ENCODE measurements at places on chromosomes 6 and 20.
A peak's percentile ranks its signal among the peaks of the same experiment; 100 is the strongest.

DNA sequence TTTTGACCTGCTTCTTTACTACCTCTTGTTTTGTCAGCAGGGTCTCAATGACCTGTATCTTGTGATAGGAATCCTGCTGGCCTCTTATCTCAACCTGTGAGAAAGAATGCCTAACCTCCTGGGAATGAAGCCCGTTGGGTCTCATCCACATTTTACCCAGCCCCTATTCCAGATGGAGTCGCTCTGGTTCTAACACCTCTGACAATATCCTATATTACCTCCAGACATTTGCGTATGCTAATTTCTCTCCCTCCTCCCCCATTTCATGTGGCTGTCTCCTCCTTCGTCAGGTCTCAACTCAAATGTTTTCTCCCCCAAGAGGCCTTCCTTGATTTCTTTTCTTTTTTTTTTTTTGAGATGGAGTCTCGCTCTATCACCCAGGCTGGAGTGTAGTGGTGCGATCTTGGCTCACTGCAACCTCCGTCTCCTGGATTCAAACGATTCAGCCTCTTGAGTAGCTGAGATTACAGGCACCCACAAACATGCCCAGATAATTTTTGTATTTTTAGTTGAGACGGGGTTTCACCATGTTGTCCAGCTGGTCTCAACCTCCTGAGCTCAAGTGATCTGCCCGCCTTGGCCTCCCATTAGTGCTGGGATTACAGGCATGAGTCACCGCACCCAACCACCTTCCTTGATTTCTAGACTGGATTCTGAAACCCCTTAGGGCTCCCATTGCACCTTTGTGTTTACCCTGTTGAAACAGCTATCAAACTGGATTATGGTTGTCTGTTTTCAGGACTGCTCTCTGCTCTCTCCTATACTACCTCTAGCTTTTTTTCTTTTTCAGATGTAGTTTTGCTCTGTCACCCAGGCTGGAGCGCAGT is 49.5 kb upstream of the B4GALT5 start:
- DNase-seq, result no peak

DNA sequence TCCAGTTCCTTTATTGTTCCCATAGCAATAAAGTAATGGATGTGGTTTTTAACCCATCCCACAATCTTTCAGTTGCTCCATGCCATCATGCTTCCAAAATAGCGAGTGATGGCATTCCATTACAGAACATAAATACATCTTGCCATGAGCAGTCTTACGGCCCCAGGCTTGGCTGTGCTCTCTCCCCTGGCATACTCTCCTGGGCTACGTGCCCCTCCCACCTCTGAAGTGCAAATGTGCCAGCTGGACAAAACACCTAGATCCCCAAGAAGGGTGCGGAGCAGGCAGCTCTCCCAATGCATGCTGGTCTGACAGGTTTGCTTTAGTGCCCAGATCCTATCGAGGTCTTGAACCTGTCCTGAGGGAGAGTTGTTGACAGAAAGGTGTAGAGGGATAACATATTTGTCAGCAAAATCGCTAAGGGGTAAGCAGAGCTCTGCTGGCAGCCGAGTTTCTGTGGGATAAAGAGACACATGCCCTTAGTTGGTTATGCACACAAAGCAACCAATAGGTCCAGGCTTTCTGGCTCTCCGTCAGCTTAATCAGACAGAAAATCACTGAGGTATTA is 43.9 kb upstream of the PAX1 start:
- DNase-seq, result no peak

GRCh38 chr6:105024803-105025202 is 67.9 kb downstream of the LIN28B start:
- DNase-seq, result no peak

GRCh38 chr20:34943808-34944567 is 11.6 kb downstream of the GSS start:
- no peak for DNase-seq

GRCh38 chr6:14598017-14598864 is 480.7 kb downstream of the CD83 start:
- no peak for DNase-seq

DNA sequence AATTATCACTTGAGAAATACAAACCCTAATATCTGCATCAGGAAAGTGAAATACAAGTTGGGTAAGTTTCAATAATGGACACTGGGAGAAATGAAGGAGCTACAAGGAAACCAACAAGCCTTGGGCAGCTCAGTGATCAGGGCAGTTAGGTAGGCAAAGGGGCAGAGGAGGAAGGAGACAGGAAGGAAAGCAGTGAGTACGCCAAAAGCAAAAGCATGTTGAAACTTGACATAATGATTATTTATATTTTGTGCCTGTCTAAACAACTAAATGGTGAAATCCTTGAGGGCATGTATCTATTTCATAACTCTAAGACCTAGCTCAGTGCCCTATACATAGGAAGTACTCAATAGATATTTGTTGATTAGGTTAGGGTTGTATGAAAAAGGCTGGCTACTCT is 23.3 kb downstream of the PXT1 start:
- DNase-seq, result no peak

GRCh38 chr6:38610050-38610625 is 29.6 kb downstream of the BTBD9 start:
- no peak for DNase-seq

DNA sequence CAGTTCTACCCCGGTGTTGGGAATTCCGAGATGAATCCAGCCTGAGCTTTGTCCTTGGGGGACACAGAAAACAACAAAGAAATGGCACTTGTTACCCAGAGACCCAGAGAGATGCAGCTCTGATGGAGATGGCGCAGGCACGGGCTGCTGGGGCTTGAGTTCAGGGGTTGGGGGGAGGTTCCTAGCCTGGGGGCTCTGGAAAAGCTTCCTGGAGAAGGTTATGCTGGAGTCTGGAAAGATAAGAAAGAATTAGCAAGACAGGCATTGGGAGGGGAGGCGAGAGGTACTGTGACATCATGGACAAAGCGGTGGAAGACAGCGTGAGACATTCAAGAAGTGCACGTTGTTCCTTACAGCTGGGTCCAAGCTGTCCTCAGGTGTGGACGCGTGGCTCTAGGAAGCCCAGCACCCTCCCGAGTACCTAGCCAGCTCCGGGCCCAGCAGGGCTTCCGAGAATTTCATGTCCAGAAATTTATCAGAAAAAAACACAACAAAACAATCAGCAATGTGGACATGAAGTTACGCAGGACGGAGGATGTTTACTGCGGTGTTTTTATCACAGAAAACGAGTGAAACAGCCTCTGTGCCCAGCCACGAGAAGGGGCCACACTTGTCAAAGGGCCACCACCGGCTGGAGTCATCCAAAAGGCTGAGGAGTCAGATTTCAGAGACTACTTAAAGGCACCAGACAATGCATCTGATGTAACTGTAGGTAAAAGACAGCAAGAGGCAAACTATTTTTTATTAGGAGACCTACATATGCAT is 39.5 kb downstream of the C20orf203 start:
- DNase-seq, result no peak

GRCh38 chr6:16747232-16748024 is 13.8 kb downstream of the ATXN1 start:
- no peak for DNase-seq

- no peak for DNase-seq
These were observed 1.5 kb downstream of the RIOK1 start for GRCh38 chr6:7391151-7391550.

- DNase-seq, result no peak
These were observed 363.7 kb downstream of the CDH4 start for GRCh38 chr20:61615806-61616205.

DNA sequence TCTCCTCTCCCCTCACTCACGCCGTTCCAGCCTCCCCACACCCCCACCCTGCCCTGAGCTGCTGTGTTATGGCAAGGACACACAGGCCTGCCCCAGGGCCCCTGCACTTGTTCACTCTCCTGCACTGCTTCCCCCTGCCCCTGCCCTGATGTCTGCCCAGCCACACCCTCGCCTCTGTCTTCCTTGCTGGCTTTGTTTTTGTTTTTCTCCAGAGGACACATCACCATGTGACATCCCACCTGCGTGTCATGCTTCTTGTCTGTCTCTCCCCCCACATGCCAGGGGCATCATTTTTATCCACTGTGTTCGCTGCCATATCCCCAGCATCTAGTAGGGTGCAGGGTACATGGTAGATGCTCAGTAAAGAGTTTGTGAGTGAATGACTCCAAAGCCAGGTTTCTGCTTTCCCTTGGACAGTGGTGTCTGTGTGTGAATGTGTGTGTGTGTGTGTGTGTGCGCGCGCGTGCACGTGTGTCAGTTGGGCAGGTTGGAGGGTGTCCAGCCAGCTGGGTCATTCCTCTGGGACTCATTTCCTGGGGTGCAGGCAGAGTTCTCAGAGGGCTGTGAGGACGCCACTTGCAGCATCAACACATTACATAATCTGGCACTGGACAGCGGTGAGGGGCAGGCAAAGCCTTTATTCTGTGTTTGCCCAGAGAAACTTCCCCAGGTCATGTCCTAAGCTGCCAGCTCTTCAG is 60.6 kb downstream of the STK35 start:
- no peak for DNase-seq

DNA sequence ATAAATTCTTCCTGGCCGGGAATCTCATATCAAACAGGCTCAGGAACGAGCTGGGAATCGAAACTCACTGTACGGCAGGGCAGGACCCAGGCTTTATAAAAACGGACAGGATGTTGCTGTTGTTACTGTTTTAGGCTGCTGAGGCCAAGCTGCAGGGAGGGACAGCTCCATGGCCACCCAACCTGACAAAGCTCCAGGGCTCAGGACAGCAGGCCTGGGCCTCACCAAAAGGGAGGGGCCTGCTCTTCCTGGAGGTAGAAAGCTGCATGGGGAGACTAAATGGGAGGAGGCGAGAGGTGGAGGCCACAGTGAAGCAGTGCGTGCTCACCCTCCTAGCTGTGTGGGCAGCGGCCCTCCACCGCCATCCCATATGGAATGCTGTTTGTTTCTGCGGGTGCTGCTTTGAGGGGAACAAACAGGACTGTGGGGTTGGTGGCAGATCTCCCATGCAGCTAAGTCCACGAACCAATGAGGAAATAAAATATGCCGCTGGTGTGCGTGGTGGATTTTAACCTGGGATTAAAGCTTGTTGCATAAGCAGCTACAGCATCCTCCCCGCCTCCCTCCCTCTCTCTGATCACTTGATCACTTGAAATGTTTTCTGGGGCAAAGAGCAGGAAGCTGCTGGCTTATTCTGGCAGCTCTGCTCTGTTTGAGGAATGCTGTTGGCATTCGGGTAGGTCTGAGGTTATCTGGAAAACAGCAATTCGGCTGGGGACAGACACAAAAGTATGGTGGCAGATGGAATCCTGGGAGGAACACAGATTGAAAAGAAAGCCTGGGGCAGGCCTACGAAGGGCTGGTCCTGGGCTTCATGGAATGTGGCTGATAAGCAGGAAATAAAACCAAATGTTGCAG is 2.4 kb upstream of the ZMYND8 start:
- no peak for DNase-seq

DNA sequence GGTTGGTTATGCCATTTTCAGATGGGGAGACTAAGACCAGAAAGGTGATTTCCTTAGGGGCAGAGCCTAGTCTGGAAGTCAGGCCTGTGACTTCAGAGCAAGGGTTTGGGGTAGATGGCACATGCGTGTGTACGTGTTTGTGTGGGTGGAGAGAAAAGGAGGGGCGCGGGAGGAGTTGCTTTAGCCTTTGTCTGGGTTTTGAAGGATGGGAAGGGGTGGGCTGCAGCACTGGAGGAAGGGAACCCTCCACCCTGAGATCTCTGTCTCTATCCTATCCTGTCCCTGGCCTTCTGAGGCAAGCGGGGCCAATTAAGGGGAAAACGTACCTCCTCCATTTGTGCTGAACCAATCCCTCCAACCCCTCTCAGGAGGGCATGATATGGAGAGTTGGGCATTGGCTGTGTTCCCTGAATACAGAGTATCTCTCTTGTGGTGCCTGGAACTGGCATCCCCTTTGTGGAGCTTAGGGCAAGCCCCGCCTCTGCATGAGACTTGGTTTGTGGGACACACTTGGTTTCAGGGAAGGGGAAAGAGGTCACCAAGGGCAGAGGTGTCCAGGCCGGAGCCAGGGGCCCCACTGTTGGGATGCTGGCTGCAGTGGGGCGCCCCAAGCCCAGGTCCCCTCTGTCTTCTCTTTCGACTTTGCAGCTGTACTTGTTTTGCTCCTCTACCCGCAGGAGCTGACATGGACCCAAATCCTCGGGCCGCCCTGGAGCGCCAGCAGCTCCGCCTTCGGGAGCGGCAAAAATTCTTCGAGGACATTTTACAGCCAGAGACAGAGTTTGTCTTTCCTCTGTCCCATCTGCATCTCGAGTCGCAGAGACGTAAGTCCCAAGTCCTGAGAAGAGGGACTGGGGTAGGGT is at the start of gene DBNDD2:
TSS of gene DBNDD2 (plus strand) at position 507 of the 863 bp plus-strand sequence. CDS start at position 686, 179 bp downstream.
- DNase-seq, result no peak

DNA sequence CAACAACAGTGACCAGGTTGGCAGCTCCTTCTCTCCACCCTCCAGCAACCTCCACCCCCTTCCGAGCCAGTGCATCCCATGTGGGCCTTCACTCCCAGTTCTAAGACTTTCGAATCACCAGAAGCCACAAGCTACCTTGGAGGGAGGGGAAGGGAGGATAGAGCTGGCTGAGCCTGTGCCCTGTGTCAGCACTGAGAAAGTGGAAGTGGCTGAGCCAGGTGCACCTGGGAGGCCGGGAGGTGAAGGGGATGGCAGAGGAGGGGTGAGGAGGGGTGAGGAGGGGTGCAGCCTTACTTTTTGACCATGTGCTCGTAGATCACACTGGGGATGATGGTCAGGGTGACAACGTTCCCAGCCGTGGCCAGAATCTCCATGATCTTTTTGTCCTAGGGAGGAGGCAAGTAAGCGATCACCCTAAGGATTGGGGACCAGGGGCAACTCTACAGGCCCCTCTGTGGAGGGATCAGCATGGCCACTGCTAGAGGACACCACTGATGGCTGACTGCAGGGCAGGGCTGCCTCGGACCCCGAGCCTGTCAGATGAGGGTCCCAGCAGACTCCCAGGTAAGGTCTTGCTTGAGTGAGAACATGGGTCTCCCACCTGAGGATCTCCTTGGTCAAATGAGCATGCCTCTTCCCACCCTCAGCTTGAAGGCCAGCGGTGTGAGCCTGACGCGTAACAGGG is 18.3 kb downstream of the SDCBP2 start:
- DNase-seq, result no peak

DNA sequence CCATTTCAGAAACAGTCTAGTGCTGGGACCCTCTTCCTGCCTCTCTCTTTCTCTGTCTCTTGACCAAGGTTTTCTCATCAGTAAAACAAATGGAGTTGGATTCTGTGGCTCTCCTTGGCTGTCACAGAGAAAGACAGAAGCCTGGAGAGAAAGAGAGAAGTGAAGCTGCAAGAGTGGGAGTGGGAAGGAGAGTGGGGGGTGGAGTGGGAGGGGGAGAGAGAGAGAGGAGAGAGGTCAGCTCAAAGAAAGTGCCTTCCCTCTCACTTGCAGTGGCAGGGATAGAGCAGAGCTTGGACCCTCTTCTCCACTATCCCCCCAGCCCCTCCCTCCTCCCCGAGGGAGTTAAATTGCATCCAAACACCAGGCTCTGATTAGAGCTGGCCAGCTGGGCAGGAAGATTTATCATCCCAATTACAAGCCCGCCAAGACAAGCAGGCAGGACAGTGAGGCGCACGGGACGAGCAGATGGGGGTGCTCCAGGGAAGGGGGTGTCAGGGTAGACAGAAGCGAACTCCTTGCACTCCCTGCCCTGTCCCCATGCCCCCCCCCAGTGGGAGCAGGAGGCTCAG is 74.3 kb downstream of the CD40 start:
- DNase-seq, result no peak

GRCh38 chr6:36340618-36341454 is 4.1 kb upstream of the BNIP5 start:
- DNase-seq, result peak; percentile 61

GRCh38 chr6:138037009-138037504 is 70.2 kb downstream of the PERP start:
- no peak for DNase-seq

GRCh38 chr6:17116117-17116440 is 14.2 kb downstream of the STMND1 start:
- no peak for DNase-seq

- no peak for DNase-seq
These were observed 24.8 kb upstream of the IGF2R start for GRCh38 chr6:159943968-159944598.

GRCh38 chr20:63246490-63247288 is 7.6 kb downstream of the NKAIN4 start:
- no peak for DNase-seq
